Heart left ventricle (tissue), 16 donors: ENCODE measurements at places on chromosomes 4 and X. TPM values are rescaled to one million over a fixed set of nuclear protein-coding genes. Genes with fewer than 3 reads are reported as not detected.

GRCh38 chrX:23782863-23783588 is at the start of gene SAT1:
TSS of gene SAT1 (plus strand) at chrX:23783173. CDS start at chrX:23783352, 179 bp downstream.
- peak; percentile 95 for DNase-seq
- no peaks in the 10 kb centered on the region for H3K27me3 ChIP-seq
- peaks cover 11% of the 10 kb centered on the region for H3K4me1 ChIP-seq
- H3K4me3 ChIP-seq: peak within 1 kb of the TSS; percentile 72
- H3K27ac ChIP-seq: peak within 1 kb of the TSS; percentile 91
- H3K36me3 ChIP-seq: no peaks in the 10 kb centered on the region

The STPG2 gene
- not detected for polyA plus RNA-seq

DNA sequence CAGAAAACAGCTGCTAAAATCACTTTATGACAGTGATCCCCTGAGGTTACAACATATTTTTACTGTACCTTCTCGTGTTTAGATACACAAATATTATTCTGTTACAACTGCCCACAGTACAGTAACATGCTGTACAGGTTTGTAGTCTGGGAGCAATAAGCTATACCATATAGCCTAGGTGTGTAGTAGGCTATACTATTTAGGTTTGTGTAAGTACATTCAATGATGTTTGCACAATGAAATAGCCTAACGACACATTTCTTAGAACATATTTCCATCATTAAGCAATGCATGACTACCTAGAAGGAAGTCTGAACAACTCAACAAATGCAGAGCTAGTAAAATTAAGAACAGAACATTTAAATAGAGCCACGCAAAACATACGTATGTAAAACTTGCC is 112.7 kb downstream of the ZAR1 start:
- H3K27me3 ChIP-seq: no peaks in the 10 kb centered on the region
- H3K4me1 ChIP-seq: peaks cover 6% of the 10 kb centered on the region
- H3K4me3 ChIP-seq: no peak overlapping the region
- no peak overlapping the region for H3K27ac ChIP-seq
- no peaks in the 10 kb centered on the region for H3K36me3 ChIP-seq

DNA sequence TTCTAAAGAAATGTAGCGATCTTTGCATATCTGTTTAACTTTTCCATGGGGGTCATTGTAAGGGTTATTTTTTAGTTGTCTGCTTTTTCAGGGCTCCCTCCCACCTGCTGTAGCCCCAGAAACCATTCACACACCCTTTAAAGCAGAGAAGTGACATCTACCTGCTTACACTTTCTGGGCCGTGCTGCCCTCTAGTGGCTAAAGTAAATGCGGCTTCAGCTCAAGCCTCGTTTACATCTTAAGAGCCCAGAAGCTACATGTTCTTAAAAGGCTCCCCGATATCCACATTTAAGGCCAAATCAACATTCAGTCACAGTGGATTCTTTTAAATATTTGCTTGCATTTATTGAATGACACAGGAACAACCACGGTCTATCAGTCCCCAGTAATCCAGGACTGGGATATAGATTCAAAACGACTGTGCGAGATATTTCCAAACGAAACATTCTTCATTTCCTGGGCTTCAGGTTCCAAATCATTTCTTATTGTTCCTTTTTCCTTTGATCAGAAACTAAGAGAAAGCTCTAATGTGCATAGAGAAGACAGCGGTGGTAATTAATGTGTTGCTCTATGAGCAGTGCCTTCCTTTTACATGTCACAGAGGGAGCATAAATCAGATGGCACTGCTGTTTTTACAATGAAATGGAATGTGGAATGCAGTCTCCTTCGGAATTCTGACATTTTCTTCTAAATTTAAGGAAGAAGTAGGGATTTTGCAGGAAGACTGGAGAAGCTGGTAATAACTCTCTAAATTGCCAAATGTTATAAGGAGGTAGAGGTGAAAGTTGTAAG is 119.9 kb downstream of the RASGEF1B start:
- H3K27me3 ChIP-seq: no peaks in the 10 kb centered on the region
- DNase-seq: peak; percentile 49
- no peaks in the 10 kb centered on the region for H3K4me1 ChIP-seq
- no peak overlapping the region for H3K4me3 ChIP-seq

The SLIT2 gene
- 1.2 TPM for polyA plus RNA-seq

DNA sequence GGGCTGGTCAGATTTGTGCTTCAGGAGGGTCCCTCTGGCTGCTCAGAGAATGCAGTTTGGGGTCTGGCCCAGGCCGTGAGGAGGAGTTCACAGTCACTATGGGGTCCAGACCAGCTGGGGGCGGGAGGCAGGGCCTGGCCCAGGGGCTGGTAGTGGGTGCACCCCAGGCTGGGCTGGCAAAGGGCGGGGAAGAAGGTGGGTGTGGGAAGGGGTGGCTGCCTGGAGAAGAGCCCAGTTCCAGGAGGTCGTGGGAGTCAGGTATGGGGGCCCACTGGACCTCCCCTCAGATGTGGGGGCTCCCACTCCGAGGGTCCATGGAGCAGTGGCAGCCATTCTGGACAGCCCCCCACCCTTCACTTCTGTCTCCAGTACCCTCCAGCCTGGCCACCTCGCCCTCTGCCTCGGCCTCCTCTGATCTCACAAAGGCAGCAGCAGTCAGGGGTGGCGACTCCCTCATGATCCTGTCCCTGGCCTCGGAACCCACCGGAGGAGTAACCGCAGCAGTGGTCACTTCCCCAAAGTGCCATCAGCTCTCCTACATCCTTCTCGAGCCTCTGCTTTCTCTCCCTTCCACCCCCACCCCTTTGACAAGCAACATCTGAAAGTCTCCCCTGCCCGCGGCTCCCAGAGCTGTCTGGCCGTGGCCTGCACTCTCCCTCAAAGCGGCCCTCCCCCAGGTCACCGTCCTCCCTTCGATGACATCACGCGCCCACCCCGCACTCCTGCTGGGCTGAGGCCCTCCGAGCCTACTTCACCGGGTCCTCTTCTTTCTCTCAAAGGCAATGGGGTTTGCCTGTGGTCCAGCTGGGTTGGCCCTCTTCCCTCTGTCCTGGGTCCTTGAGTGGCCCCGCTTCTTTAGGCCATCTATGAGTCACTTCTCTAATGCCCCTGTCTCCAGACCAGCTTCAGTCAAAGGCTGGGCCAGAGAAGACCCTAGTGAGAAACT is 1.7 kb upstream of the SLC6A8 start:
- no peaks in the 10 kb centered on the region for H3K36me3 ChIP-seq
- H3K4me1 ChIP-seq: no peaks in the 10 kb centered on the region
- no peak overlapping the region for H3K4me3 ChIP-seq
- peak; percentile 23 for DNase-seq
- H3K27ac ChIP-seq: no peak overlapping the region
- H3K27me3 ChIP-seq: no peaks in the 10 kb centered on the region

GRCh38 chr4:187283201-187283955 is 559.7 kb upstream of the FAT1 start:
- H3K4me3 ChIP-seq: no peak overlapping the region
- no peak overlapping the region for H3K27ac ChIP-seq
- no peak for DNase-seq
- no peaks in the 10 kb centered on the region for H3K36me3 ChIP-seq
- H3K4me1 ChIP-seq: no peaks in the 10 kb centered on the region
- H3K27me3 ChIP-seq: no peaks in the 10 kb centered on the region

The MID1 gene
- polyA plus RNA-seq: 1.6 TPM

The ABCE1 gene
- polyA plus RNA-seq: 12.7 TPM

The GRIA3 gene
- 0.07 TPM for polyA plus RNA-seq

- peak overlapping the region; percentile 70 for H3K4me3 ChIP-seq
- DNase-seq: peak; percentile 70
- H3K4me1 ChIP-seq: peaks cover 10% of the 10 kb centered on the region
- peak overlapping the region; percentile 79 for H3K27ac ChIP-seq
Observed at GRCh38 chrX:46573892-46574773, 568 bp downstream of the CHST7 start.
